GM06990 (cell line): ENCODE measurements at places on chromosomes 7 and 10.
A peak's percentile ranks its signal among the peaks of the same experiment; 100 is the strongest.

DNA sequence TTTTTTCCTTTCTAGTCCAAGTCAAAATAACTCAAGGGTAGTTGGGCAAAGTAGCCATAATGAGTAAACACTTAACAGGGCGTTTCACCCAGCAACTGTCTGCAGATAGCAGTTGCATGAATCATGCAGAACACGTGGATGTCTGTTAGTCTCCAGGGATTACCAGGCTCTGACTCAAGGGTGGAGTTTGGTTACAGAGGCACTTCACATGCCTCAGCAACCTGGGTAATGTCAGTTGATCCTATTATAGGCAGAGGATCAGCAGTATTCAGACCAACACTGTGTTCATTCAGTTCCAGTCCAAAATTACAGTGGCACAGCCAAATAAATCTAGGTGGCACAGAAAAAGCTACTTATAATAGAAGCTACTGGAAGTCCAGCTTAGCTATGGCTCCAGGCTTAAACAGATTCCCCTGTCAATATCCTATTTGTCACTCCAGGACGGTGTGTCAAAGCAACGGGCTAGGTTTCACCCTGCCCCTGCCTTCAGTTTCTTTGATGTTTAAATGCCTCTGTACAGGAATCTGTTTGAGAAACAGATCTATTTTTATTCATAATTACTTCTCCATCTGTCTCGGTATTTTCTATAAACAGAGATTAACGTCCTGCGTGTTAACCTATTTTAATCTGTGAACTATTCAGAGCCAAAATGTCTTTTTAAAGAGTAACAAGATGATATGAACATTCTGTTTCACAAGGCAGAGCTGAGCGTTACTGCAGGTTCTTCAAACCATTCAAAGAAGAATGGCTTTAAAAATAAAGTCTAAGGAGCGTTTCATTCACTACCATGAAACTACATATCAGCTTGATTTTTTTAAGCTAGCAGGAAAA is 162.6 kb upstream of the AKR1E2 start:
- no peak for DNase-seq

DNA sequence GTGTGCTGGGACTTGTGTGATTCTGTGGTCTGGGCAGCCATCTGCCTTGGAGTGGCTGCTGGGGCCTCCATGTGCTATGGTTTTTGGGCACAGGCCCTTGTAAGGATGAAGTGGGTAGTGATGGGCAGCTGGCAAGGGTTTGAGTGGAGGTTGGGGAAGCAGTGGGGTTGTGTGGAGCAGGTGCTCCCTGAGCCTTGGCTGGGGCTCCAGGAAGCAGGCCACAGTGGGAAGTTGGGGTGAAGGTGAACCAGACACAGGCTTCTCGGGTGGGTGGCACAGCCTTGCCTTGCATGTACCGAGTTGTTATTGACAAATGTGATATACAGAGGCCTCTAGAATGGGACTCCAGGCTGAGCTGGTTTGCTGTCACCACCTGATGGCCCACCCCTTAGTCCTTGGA is 82.3 kb downstream of the ADCY1 start:
- DNase-seq, result no peak

GRCh38 chr7:143345428-143345900 is 17.0 kb downstream of the FAM131B start:
- DNase-seq, result peak; percentile 44

DNA sequence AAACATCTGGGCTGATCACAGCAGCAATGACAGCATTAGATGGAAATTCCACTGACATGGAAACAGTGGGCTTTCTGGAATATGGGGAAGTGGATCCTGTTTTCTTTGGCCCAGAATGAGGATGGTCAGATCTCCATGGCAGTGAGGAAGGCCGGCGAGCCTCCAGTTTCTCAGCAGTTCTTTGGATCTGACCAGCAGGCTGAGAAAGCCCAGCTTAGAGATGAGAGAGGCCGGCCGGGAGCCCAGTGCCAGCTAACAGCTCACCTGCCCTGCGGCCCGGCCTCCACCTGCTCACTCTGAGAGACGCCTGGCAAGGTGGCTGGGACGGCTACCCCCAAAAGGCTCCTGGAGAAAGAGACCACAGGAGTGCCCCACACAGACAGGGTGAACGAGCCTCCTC is 24.2 kb downstream of the GPER1 start:
- DNase-seq, result no peak

DNA sequence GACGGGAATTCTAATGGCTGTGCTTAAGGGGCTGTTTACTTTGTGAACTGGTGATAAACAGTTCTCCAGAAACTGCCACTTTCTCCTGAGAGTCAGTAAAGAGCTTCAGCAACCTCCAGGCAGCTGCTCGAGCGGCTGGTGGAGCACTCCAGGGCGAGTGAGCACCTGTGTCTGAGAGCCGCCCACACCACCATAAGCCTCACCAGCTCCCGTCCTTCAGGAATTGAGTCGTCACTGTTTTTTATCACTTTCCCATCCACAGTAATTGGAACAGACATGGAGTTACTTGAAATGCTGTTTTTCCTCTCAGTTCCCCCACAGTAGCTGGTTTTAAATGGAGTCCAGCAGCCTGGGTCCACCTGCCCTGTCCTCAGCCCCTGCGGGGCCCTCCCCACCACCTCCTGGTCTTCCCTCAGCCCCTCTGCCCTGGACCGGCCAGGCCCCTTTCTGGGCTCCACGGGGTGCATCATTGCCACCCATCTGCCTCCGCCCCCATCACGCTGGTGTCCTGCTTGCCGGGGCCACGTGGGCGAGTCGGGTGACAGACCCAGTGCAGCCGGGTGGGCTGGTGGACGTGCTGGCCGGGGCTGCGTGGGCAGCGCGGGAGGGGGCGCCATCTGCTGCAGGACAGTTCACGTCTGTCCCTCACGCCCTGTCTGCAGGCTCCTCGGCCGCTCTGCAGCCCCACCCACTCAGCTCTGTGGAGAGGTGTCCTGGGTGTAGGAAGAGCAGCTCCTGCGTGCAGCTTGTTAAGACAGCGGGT is 56.0 kb downstream of the NKX6-2 start:
- DNase-seq, result no peak

- DNase-seq, result no peak
Measured at GRCh38 chr10:126119599-126119998, 223.2 kb downstream of the FANK1 start.

GRCh38 chr7:37901236-37901827 is 15.3 kb downstream of the SFRP4 start:
- no peak for DNase-seq

DNA sequence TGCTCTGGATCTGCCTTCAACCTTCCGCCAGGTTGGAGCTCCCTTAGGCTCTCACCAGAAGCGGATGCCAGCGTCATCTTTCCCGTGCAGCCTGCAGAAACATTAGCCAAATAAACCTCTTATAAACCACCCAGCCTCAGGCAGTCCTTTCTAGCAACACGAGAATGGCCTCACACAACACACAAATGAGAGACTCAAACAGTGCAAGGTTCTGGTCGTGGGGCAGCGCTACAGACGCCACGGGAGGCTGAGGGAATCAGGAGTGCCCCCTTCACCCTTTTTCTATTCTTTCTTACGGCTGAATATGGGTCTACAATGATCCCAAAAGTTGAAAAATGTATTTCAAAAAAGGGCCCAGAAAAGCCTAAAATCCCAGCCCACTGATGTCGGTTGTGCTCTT is 96.4 kb downstream of the FOXL3 start:
- no peak for DNase-seq

DNA sequence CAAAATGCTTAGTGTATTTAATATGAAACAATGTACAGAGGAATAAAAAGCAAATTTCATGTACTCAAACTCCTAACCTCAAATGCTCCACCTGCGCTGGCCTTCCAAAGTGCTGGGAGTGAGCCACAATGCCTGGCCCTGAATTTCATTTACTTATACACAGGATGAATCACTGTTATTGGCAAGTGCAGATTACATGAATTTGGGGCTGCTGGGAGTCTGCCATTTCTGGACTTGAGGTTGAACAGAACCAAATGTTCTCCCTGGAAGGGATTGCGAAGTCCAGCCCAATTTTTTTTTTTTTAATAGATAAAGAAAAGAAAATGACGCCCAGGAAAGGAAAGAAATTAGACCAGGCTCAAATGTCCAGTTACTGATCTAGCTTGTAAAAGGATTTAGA is 6.8 kb upstream of the CSTF2T start:
- no peak for DNase-seq

GRCh38 chr10:85445702-85446101 is 920.9 kb downstream of the GRID1 start:
- no peak for DNase-seq

DNA sequence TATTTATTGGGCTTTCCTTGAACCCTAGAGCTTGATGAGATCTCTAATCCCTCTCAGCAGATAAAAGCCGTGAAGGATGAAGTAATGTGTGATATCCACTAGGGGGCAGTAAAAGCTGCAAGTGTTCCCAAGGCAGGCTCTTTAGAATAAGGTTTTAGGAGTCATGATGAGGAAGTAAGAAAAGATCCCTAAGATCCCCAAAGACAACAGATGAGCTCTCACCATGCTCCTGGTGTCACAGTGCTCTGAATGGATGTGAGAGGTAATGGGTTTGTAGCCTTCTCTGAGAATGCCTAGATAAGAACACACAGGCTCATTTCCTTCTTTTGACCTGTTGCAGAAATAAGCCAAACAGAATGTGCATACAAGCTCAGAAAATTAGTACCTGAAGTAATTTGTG is 70.4 kb upstream of the ITPRID1 start:
- no peak for DNase-seq

DNA sequence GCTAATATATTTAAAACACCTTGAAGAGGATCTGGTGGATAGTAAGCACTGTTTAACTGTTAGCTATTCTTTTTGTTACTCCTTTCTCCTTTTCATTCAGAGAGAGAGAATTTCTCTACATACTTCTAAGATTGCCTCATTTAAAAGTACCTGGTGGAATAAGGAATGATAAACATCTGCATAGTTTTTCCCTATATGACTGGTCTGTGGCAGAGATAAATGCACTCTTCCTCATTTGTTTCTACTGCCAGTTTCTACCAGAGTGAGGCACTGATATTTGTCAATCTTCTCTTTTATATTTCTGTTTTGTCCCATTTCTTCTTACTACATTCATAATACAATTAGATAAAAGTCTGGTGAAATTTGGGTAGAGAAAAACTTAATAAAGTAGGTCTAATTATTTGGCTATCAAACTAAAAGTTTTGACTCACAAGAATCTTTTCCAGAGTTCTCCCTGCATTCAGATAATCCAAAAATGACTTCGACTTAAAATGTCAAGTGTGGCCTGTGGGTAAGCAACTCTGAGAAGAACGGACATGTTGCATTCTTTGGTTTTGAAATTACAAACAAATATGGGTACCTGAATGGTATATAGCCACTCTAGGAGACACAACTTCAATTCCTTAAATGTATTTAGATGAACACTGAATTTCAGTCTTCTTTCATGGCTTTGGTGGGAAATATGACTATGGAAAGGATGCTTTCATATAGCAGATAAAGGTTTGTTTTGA is 38.8 kb downstream of the RNLS start:
- peak; percentile 18 for DNase-seq

GRCh38 chr10:118586911-118587310 is 8.5 kb downstream of the PRLHR start:
- no peak for DNase-seq

DNA sequence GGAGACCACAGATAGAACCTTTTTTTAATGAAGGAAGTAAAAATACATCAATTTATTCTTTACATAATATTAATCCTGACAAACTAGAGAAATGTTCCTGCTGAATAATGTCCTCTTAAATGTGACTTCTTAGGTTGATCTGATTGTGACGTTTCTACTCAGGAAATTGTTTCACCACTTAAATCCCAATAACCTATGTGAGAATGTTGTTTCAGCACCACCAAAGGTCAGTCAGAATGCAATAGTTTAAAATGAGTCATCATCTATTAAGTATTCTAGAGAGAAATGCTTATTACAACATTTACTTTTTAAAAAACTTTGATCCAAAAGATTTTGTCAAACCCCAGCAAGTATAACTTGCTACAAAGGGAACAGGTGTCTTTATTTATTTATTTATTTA is 155.4 kb upstream of the CACNA2D1 start:
- no peak for DNase-seq

- DNase-seq, result no peak
Measured at GRCh38 chr10:112286837-112287818, 3.9 kb downstream of the TECTB start.

DNA sequence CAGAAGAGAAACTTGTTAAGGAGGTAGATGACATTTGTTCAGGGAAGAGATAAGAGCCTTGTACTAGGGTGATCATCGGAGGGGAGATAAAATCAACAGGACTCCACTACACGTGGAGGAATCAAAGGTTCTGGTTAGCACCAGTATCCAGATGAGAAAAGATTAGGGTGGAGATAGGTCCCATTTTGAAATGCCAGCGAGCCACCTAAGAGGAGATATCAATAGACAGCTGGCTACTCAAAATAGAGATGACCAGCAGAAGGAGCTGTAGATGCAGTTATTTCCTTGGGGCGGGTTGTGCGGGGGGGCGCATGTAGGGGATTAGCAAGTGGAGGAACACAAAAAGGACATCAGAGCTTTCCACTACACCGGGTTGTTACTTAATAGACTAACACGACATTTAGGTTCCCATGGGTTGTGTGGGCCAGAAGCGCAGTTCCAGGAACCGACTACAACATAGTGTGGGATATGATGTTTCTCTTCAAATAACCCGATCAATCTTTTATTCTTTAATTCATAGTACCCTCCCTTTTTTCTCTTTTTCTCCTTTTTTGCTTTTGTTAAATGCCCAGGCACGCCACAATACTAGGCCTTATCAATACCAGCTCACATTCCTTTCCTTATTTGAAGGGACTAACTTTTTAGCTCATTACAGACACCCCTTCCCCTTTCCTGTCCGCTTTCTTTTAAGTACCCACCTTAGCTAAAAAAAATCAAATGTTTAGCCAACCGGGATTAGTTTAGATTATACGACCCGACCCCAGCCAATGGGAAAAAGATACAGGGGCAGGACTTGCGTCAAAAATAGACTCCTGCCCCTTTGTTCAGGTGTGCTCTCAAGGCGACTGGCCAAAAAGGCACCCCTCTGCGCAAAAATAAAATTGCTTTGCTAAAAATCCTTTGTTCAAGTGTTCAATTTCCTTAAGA is 2.0 kb upstream of the KIF11 start:
- DNase-seq, result peak; percentile 42

- no peak for DNase-seq
Measured at GRCh38 chr10:97328646-97329453, 5.7 kb downstream of the FRAT2 start.

- no peak for DNase-seq
Measured at GRCh38 chr7:84025332-84025927, 169.2 kb downstream of the SEMA3A start.

- DNase-seq, result no peak
Measured at GRCh38 chr7:51613911-51614357, 297.3 kb upstream of the COBL start.

DNA sequence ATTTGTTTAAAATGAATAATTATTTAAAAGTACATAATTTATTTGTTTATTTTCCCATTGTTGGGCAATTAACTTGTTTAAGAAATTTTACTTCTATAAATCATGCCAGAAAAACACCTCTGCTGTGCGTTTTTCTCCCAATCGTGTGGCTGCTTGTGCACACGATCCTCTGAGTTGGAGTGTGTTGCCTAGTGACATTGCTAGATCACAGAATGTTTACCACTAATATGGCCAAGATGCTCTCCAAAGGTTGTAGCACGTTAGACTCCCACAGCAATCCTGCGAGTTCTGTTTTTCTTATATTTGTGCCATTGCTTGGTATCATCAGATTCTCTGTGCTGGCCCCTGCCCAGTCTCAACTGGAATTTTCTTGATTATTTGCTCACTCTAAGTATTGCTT is 207.1 kb upstream of the ADCY1 start:
- DNase-seq, result no peak

GRCh38 chr7:42395607-42396006 is 158.6 kb upstream of the GLI3 start:
- DNase-seq, result no peak

- no peak for DNase-seq
Measured at GRCh38 chr10:103576862-103577261, 83.4 kb downstream of the NEURL1 start.
